Hepatic stellate cell (primary cell): ENCODE measurements at places on chromosomes 11 and 22.

DNA sequence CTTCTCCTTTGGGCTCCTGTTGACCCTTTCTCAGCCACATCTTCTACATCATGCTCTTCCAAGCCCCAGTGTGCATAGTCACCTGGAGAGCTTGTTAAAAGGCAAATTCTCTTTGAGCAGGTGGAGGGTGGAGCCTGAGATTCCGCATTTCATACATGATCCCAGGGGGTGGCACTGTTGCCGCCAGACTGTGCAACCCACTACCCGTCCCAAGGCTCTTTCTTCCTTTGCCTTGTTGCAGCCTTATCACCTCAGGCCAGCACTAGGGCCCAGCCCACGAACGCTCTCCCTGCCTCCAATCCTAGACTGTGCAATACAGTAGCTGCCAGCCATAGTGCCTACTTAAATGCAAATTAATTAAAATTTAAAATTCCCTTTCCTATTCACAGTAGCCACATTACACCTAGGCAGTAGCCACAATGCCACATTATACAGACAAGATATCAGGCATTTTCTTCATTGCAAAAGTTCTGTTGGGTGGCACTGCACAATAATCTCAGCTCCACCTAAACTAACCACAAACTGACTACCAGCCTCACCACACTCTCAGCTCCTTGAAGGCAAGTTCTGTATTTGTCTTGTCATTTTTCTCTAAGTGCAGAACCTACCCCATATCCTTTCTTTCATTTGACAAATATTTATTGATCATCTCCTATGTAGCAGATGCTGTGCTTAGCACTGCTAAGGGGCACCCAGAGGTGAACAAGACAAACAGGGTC, 4.6 kb upstream of the KCNJ5 start:
- no peak for DNase-seq

DNA sequence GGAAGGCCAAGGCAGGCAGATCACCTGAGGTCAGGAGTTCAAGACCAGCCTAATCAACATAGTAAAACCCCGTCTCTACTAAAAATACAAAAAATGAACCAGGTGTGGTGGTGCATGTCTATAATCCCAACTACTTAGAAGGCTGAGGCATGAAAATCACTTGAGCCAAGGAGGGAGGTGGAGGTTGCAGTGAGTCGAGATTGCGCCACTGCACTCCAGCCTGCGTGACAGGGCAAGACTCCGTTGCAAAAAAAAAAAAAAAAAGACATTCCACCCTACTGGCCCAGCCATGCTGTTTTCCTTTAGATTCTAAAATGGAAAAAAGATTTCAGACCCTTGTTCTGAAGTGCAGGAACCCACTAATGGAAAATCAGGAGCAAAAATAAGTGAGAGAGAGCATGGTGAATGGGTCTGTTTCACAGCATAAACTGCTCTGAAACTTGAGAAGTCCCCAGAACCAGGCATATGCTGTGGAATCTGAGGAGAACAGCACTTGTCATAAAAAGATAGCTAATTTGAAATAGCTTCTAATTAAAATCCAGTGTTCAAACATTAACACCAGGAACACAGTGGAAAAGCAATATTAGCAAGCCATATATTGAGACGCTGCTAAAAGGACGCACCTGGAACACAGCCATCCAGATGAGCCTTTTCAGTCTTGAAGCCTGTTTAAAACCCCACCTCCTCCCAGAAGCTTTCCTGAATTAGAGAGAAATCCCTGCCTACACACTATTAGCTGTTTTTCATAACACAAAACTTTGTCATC, 66.3 kb upstream of the CHRM4 start:
- no peak for DNase-seq

DNA sequence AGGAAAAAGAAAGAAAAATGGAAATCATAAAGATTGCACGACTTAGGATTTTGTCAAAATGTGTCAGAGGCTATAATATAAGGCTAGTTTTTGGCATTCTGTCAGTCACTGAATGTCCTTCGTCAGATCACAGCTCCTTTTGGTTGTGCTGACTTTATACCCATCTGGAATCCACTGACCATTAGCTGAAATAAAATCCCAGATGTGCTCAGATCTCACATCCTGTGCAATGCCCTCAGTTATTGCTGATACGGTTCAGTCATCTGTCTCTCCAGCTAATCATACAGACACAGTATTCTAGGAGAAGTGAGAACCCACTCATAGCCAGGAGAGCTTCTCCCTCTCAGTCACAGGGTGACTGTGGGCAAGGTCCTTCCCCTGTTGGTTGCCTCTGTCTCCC, 11.5 kb downstream of the CD44 start:
- no peak for DNase-seq

GRCh38 chr11:78453140-78453935, 35.7 kb upstream of the GAB2 start:
- DNase-seq = no peak

DNA sequence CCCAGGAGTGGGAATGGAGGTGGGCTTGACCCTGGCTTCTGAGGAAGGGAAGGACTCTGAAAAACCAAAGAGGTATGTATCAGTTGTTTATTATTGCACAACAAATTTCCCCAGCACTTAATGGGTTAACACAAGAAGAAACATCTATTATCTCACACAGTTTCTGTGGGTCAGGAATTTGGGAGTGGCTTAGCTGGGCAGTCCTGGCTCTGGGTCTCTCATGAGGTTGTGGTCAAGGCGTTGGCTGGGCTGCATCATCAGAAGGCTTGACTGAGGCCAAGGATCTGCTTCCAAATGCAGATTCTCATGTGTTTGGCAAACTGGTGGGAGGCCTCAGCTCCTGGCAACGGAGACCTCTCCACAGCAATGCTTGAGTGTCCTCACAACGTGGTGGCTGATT, 17.5 kb upstream of the SMIM38 start:
- DNase-seq = no peak

DNA sequence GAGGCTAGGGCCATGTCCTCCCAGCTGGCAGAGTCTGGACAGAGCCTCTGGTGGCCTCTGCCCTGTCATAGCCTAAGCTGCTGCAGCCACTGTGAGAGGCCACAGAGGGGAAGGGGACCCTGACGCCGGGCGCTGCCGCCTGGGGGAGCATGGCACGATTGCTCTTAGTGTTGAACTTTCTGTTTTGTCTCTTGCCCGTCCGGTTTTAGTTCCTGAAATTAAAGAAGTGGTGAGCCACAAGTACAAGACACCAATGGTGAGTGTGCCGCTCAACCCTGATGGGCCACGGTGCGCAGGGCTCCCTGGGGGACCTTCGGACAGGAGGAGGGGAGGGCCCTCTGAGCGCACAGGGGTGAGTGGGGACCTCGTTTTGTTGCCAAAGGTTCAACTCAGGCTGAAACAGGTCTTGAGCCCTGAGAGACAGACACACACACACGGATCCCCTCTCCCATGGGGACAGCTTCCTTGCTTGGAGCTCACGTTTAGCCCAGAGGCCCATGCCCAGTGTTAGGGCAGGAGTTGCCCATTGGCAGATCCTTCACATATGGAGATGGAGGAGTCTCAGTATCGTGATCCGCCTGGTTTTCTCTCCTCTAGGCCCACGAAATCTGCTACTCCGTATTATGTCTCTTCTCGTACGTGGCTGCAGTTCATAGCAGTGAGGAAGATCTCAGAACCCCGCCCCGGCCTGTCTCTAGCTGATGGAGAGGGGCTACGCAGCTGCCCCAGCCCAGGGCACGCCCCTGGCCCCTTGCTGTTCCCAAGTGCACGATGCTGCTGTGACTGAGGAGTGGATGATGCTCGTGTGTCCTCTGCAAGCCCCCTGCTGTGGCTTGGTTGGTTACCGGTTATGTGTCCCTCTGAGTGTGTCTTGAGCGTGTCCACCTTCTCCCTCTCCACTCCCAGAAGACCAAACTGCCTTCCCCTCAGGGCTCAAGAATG, 23.8 kb downstream of the MYBPC3 start:
- DNase-seq = no peak

- peak; percentile 16 for DNase-seq
These were observed 33.4 kb downstream of the SIK2 start for GRCh38 chr11:111635706-111636045.

GRCh38 chr22:43110444-43110926, at the start of gene BIK:
Gene BIK, plus strand, starts transcription at chr22:43110750. Its CDS starts 13,273 bp downstream, at chr22:43124023.
- no peak for DNase-seq

- peak; percentile 84 for DNase-seq
These were observed 23.4 kb downstream of the ARFGAP2 start for GRCh38 chr11:47152953-47153950.

GRCh38 chr11:2909133-2909902, 19.9 kb downstream of the PHLDA2 start:
- no peak for DNase-seq

- DNase-seq = no peak
These were observed 51.4 kb upstream of the NUP50 start for GRCh38 chr22:45112136-45112879.

- DNase-seq = no peak
These were observed 19.8 kb downstream of the OR10D3 start for GRCh38 chr11:124202951-124203350.

DNA sequence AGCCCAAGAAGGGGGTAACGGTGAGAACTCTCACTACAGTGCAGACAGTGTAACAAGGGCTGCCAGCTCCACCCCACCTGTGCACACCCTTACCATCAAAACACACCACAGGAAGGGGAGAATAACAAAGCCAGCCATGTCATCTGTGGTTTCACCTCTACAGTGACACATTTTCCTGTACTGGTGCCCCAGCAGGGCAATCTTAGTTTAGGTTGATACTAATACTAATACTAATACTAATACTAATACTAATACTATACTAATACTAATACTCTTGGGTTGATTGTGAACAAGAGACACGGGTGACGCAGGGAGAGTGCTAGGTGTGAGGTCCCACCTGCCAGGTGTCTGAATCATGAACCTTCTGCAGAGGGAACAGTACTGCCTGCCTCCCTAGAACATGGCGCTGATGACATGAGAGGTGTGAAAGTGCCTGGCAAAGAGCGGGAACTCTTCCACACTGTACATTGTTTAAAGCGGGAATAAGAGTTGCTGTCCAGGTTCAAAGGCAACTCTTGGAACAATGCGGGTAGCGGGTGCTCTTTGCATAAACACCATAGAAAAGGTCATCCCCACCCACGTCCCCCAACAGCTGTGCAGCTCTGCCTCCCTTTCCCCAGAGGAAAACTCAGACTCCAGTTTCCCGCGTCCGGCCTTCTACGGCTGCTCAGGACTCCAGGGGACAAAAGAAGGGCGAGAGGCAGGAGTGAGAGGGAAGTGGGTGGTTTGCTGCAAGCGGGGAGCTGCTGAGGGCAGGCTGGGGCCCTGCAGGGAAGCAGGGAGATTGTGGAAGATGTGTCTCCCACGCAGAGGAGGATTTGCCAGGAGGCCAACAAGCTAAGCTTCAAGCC, 25.0 kb upstream of the TMPRSS4 start:
- DNase-seq = no peak

DNA sequence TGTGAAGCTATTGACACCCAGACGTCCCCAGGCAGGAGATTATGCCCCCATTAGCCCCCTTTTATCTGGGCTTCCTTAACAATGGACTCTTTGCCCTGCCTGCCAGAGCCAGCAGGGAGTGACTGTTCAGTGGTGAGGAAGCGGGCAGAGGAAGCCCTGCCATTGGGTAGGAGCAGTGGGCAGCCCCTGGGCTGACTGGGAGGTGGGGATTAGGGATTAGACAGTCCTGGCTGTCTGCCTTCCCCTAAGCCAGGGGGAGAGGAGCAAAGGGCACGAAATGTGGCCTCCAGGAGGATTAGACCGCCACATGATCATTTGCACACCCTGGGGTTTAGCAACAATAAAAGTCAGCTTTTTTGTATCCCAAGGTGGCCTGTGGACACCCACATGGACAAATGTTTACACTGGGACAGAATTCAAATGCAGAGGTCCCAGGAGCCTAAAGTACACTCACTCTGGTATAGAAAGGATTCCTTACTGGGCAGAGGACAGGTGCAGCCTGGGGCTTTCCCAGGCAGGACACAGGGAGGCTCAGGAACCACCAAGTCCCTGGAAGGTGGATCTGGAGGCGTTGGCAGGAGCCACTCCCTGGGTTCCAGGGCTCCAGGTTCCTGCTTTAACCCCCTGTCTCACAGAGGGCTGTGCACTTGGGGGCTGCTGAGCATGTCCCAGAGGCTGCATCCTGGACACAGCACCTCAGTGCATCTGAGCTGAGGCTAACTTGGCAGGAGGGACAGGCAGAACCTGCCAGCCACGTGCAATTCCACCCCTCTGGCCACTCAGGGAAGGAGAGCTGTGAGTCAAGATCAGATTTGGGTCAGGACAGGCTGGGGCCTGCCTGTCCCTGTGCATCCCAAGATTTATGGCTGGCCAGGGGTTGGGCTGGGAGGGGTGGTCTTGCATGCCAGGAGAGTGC, 2.1 kb downstream of the PNPLA3 start:
- DNase-seq = no peak

DNA sequence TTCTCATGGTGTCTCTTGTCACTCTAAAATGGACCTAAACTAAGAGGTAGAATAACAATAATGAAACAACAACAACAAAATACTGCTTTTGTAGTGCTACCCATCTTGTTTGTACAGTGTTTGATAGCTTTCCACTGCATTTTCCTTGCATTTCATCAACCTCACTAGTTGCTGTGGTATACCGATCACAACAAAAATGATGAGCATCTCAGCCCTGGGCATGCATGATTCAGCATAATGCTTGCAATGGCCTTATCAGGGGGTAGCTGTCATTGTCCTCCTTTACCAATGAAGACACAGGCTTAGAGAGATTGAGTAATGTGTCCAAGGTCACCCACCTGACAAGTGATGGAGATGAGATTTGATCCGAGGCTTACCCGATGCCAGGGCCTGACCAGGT, 682.5 kb downstream of the NTM start:
- DNase-seq = no peak

DNA sequence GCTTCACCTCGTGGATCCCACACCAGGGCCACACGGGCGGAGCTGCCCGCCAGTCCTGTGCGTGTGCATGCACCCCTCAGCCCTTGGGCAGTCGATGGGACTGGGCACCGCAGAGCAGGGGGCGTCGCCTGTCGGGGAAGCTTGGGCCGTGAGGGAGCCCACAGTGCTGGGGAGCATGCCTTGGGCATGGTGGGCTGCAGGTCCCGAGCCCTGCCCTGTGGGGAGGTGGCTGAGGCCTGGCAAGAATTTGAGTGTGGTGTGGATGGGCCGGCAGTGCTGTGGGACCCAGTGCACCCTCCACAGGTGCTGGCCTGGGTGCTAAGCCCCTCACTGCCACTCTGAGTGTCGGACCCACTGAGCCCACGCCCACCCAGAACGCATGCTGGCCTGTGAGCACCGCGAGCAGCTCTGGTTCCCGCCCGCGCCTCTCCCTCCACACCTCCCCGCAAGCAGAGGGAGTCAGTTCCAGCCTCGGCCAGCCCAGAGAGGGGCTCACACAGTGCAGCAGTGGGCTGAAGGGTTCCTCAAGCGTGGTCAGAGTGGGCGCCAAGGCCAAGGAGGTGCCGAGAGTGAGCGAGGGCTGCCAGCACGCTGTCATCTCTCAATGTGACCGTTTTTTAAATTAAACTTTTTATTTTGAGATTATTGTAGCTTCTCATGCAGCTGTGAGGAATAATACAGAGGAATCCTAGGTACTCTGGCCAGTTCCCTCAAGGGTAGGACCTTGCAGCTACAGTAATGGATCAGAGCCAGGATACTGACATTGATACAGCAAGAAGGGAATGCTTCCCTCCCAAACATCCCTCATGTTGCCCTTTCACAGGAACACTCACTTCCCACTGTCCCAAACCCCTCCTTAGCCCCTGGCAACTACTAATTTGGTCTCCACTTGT, 127.7 kb downstream of the CRYBB2 start:
- DNase-seq = no peak

- DNase-seq = no peak
These were observed 16.4 kb upstream of the EP300 start for GRCh38 chr22:41075946-41076345.
